ENCODE measurements at places on chromosomes 5 and 9. TPM values are rescaled to one million over a fixed set of nuclear protein-coding genes. Genes with fewer than 3 reads are reported as not detected.

DNA sequence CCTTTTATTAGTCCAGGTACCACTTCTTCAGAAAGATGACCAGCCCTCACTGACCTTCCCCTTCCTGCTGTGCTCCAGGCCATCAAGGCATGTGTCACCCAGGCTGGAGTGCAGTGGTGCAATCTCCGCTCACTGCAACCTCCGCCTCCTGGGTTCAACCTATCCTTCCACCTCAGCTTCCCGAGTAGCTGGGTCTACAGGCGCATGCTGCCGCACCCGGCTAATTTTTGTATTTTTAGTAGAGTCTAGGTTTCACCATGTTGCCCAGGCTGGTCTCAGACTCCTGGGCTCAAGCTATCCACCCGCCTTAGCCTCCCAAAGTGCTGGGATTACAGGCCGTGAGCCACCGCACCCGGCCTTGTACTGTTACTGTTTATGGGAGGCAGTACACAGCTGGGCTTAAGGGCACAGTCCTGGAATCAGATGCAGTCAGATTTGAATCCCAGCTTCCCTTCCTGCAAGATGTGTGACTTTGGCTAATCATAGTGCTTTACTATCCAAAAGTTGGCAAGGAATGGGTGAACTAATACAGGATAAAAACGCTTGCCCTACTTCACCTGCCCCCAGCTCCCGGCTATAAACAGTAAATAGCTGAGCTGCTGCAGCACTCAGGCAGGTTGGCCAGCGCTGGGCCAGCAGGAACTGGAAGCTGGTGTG is 483 bp upstream of the EIF4EBP3 start:
- peak overlapping the region; percentile 98 for H3K27ac ChIP-seq
- peaks cover 31% of the 10 kb centered on the region for H3K36me3 ChIP-seq
- no peaks in the 10 kb centered on the region for H3K4me1 ChIP-seq

- DNase-seq, result peak; percentile 52
- no peak overlapping the region for H3K4me3 ChIP-seq
- no peaks in the 10 kb centered on the region for H3K27me3 ChIP-seq
- H3K27ac ChIP-seq, result no peak overlapping the region
- H3K4me1 ChIP-seq, result peaks cover 29% of the 10 kb centered on the region
- H3K36me3 ChIP-seq, result peaks cover 40% of the 10 kb centered on the region
Observed at GRCh38 chr9:93645921-93646639, 69.7 kb downstream of the PHF2 start.

GRCh38 chr9:3962971-3963642 is 336.8 kb downstream of the GLIS3 start:
- no peak overlapping the region for H3K4me3 ChIP-seq
- H3K4me1 ChIP-seq, result no peaks in the 10 kb centered on the region
- H3K36me3 ChIP-seq, result no peaks in the 10 kb centered on the region
- DNase-seq, result peak; percentile 67

DNA sequence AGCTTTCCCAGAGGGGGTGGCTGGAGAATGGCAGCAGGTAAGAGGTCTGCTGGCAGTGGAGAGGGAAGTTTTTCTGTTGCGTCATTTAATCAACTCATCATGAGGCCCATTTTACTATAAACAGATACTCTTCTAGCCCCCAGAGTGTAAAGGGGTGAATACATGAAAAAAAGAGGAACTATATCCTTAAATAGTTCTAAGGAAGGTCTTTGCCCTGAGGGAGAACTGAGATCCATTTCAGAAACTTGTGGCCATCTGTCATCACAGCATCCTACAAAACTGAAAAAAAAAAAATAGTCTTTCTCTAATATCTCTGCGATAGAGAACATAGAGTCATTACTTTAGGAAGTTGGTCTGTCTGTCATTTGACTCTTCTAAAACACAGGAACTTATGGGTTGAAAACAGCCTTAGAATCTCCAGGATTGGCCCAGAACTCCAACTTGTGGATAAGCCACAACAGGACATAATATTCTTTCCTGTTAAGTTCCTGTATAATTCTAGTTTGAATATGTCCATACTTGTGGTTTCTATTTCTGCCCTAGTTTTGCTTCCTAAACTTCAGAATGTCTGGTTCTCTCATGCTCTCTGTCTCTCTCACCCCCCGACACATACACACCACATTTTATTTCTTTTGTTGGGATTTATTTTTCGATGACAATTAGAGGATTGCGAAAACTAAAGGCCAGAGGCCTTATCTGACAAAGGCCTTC is 238.5 kb upstream of the PIK3R1 start:
- no peak overlapping the region for H3K4me3 ChIP-seq
- H3K36me3 ChIP-seq, result no peaks in the 10 kb centered on the region
- H3K27ac ChIP-seq, result peak overlapping the region; percentile 1

DNA sequence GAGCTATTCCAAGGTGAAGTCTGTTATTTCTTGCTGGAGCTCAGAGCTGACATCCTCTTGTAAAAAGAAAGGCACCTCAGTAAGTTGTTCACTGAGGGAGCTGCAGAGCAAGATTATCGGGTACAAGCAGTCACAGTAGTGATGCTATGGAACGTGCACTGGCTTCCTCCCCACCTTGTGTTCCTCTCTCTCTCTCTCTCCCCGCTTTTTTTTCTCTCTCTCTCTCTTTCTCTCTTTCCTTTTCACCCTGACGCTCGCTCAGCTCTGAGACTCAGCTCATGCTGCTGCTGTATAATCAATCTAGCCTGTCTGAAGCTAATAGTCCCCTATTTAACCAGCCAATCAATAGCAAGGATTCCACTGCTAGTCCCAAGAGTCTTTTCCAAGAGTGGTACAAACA is 587.6 kb upstream of the CDH18 start:
- no peak overlapping the region for H3K27ac ChIP-seq
- DNase-seq, result no peak
- H3K4me3 ChIP-seq, result no peak overlapping the region
- H3K4me1 ChIP-seq, result no peaks in the 10 kb centered on the region

- no peaks in the 10 kb centered on the region for H3K36me3 ChIP-seq
- H3K4me3 ChIP-seq, result no peak overlapping the region
- no peak for DNase-seq
- no peaks in the 10 kb centered on the region for H3K4me1 ChIP-seq
- H3K27me3 ChIP-seq, result no peaks in the 10 kb centered on the region
- H3K27ac ChIP-seq, result no peak overlapping the region
Observed at GRCh38 chr5:90161414-90161813, 248.1 kb downstream of the CETN3 start.

- DNase-seq, result no peak
- peaks cover 32% of the 10 kb centered on the region for H3K4me1 ChIP-seq
- no peak overlapping the region for H3K4me3 ChIP-seq
- peaks cover 71% of the 10 kb centered on the region for H3K27me3 ChIP-seq
- no peaks in the 10 kb centered on the region for H3K36me3 ChIP-seq
- H3K27ac ChIP-seq, result no peak overlapping the region
Observed at GRCh38 chr9:23823986-23824829, 1.8 kb downstream of the ELAVL2 start.

DNA sequence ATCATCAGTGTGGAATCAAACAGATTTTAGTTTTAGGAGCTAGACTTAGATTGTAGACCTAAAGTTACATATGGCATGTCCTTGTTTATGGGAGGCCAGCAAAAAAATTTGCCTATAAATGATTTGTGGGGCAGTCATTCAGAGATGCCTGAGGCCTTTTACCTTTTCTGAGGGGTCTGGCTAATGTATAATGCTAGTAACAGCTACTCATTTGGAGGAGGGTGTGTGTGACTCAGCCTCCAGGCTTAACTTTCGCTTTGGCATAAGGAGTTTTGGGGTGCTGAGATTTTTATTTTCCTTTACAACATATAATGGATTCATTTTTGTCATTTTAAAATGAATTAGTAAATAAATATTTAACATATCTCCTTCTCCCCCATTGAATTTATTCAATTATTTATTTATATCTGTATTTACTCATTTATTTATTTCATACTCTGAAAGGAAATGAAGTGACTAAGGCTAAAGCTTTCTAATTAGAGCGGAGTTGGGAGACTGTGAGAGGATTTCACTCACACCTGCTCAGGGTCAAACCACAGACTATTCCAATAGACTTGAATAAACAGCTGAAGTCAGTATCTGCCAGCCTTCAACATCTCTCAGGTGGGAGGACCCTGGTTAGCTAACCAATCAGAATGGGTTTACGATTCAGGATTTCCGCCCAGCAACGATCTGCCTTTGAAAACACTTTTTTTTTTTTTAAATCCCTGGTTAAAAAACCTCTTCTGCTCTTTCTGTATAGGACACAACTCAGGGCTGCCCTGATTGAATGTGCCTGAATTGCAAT is 487.5 kb upstream of the SGCD start:
- H3K4me1 ChIP-seq, result no peaks in the 10 kb centered on the region
- H3K27ac ChIP-seq, result no peak overlapping the region
- H3K36me3 ChIP-seq, result no peaks in the 10 kb centered on the region
- no peak for DNase-seq
- H3K27me3 ChIP-seq, result no peaks in the 10 kb centered on the region
- H3K4me3 ChIP-seq, result no peak overlapping the region

DNA sequence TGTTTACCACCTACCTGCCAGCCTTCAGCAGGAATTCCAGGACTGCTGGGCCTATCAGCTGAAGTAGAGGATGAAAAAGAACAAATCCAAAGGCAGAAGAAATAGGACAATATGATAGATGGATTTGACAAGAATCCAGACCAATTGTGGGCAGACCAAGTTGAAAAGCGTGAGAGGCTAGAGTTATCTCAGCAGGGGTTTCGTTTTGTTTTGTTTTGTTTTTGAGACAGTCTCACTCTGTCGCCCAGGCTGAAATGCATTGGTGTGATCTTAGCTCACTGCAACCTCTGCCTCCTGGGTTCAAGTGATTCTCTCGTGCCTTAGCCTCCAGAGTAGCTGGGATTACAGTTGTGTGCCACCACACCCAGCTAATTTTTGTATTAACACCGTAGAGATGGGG is 113.2 kb downstream of the PALM2AKAP2 start:
- H3K4me3 ChIP-seq, result no peak overlapping the region
- no peak overlapping the region for H3K27ac ChIP-seq
- H3K36me3 ChIP-seq, result no peaks in the 10 kb centered on the region

DNA sequence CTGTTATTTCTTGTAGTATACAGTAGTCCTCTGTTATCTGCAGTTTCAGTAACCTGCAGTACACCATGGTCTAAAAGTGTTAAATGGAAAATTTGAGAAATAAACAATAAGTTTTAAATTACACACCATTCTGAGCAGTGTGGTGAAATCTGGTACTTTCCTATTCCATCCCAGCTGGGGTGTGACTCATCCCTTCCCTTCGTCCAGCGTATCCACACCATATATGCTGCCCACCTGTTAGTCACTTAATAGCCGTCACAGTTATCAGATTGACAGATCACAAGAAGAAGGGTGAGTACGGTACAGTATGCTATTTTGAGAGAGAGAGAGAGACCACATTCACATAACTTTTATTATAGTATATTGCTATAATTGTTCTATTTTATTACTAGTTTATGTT is 28.9 kb downstream of the FAM151B start:
- no peak overlapping the region for H3K27ac ChIP-seq
- no peaks in the 10 kb centered on the region for H3K36me3 ChIP-seq
- no peak for DNase-seq
- no peaks in the 10 kb centered on the region for H3K4me1 ChIP-seq

DNA sequence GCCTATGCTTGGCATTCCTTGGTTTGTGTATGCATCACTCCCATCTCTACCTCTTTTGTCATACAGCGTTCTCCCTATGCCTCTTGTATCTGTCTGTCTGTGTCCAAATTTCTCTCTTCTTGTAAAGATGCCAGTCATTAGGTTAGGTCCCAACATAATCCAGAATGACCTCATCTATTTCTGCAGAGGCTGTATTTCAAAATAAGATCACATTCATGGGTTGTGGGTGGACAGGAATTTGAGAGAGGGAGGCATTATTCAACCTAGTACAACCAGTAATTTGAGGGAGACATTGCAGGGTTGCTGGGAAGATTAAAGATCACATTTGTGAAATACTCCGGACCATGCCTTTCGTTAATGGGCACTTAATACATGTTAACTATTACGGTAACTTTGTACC is 155.0 kb downstream of the MAN2A1 start:
- DNase-seq, result no peak
- no peaks in the 10 kb centered on the region for H3K36me3 ChIP-seq
- H3K4me1 ChIP-seq, result no peaks in the 10 kb centered on the region
- no peaks in the 10 kb centered on the region for H3K27me3 ChIP-seq

DNA sequence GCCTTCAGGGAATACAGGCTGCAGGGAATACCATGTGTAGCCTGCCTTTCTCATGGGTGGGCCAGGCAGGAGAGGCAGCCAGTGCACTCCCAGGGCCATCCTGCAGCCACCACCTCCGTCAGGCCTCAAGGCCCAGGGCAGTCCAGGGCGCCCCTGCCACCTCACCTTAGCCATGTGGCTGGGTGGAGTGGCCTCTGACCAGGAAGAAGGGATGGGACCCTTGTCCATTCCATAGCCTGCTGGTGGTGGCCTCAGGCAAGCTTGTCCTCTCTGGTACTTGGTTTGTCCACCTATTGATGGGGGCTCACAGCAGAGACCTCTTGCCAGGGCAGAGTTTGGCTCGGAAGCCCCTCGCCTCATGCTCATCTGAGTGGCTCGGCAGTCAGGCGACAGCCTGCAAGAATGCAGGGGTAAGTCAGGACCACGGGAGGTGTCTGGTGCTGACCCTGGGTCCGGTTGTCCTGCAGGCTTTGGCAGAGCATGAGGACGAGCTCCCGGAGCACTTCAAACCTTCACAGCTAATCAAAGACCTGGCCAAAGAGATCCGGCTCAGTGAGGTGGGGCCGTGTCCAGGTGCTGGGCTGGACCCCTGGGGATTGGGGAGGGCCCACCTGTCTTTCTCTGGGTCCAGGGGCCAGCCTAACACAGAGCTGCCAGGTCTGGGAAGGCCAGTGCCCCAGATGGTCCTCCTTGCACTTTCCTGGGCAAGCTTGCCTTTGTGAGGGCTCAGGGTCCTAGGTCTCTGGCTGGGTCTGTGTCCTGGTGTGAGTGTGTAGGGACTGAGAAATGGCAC is 82.9 kb downstream of the PHF2 start:
- H3K4me1 ChIP-seq, result no peaks in the 10 kb centered on the region
- peak; percentile 41 for DNase-seq
- no peaks in the 10 kb centered on the region for H3K27me3 ChIP-seq
- no peak overlapping the region for H3K4me3 ChIP-seq
- H3K36me3 ChIP-seq, result peaks cover 68% of the 10 kb centered on the region

DNA sequence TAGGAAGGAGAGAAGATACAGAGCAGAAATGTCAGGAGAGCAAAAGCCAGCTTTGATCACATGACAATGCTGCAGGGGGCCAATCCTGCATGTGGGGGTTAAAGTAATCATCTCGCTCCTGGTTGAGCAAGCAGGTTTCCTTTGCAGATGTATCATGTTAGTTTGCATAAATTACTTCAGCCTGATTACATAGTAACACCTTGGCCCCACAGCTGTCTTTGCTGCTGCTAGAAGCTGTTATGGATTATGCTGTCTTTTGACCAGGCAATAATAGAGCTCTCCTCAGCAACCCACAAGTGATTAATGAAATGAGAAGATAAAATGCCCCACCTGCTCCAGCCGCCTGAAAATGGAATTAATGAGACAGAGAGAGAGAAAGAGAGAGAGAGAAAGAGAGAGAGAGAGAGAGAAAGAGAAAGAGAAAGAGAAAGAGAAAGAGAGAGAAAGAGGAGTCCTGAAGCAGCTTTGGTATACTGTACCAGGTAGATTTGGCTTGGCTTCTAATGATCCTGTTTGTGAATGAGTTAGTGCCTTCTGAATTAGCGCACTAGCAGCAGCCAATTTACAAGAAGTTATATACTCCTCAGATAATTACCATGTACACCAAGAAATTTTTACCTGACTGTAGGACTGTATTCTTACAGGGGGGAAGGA is 174.3 kb upstream of the RORB start:
- H3K27ac ChIP-seq, result no peak overlapping the region
- H3K4me3 ChIP-seq, result no peak overlapping the region
- H3K4me1 ChIP-seq, result no peaks in the 10 kb centered on the region
- no peaks in the 10 kb centered on the region for H3K27me3 ChIP-seq
- H3K36me3 ChIP-seq, result no peaks in the 10 kb centered on the region

- H3K27me3 ChIP-seq, result peaks cover 37% of the 10 kb centered on the region
- no peak overlapping the region for H3K4me3 ChIP-seq
- peaks cover 22% of the 10 kb centered on the region for H3K4me1 ChIP-seq
Observed at GRCh38 chr5:139397921-139398320, 3.0 kb upstream of the PROB1 start.

The LURAP1L gene
- 17.8 TPM for total RNA-seq

The STKLD1 gene
- total RNA-seq, result 2.1 TPM

The CDO1 gene
- 19.5 TPM for total RNA-seq

The HTR4 gene
- total RNA-seq, result 5.0 TPM
